ENCODE measurements at places on chromosomes 16 and 17.

DNA sequence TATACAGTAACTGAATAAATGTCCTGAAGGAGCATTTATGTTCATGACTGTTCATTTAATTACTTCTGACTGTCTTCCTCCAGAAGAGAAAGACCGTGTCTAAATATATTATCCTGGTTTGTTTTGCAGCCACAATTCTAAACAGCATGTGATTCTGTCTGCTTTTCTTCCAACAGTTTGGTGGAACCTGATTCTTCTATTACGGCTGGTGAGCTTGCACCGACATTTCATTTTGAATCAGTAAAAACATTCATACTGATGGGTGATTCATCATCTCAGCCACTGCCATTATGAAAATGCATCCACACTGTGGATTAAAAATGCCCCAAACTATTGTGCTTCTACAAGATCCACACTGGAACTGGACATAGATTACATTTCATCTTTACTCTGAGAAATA lies 16.9 kb downstream of the KNOP1 start:
- DNase-seq = no peak

GRCh38 chr17:75514919-75515495 lies 330 bp downstream of the CASKIN2 start:
- no peak for DNase-seq

- DNase-seq = no peak
Observed at GRCh38 chr16:79403534-79403933, 197.0 kb downstream of the MAF start.

DNA sequence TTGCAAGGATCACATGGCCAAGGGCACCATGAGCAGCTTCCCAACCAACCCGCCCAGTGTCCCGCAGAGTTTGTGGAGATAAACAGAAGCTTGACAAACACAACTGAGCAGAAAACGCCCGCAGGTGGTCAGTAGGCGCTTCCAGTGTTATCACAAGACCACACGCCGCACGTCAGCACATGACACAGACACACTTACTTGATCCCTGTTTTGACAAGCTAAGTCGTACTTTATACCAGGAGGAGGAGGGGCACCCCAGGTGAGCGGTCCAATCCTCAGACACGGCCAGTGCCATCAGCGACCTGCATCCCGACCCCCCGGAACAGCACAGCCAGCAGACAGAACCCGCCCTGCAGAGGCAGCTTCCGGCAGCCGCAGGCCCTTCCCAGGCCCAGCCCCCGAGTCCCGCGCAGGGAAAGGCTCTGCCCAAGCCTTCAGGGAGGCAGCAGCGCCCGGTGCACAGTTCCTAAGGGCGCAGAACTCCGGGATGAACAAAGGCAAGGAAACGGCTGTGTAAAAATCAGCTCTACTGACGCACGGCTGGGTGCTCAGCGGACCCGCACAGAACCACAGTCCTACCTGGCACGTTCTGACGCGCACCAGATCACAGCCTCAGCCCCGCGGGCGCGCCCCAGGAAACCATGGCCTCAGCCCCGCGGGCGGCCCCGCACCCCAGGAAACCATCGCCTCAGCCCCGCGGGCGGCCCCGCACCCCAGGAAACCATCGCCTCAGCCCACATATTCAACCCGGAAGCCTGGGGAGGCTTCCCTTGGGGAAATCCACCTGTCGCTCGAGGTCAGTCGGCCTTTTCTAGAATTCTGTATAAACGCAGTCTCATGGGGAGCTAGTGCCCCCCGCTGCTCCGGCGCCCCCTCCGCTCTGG lies 27.8 kb downstream of the AXIN1 start:
- peak; percentile 42 for DNase-seq

DNA sequence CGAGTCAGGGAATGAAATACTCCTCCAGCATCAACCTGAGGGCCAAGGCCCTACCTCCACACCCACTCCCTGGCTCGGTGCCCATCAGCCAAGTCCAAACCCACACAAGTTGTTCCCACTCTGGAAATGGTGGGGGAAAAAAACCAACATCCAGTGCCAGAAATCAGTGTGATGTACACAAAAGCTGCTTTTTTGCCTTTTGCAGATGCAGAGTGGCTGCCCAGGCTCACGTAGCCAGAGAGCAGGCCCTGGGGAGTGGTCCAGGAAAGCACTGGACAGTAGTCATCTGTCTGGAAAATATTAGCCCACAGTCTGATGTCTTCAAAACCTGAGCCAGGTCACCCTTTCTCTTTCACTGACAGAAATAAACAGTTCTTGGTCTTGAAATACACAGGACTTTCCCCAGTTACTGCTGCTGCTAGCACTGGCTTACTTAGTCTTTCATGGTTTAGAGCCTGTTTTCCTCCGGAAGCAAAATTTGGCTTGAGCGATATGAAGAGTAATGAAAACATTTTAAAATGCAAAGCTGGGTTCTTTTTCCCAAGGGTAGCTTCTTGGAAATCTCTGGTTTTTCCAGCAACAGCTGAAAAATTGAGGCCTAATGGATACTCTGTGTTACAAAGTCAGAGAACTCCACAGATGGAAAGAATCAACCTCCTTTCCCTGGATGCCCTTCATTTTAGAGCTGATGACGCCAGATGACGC lies 18.2 kb upstream of the NOS2 start:
- peak; percentile 48 for DNase-seq

GRCh38 chr17:82047379-82047778 lies 4.2 kb downstream of the RFNG start:
- DNase-seq = no peak

All from transverse colon (tissue), 4 donors.